Left lobe of liver (tissue), 2 donors: ENCODE measurements at places on chromosomes 16 and 17.

- no peak for DNase-seq
Measured at GRCh38 chr17:27322026-27322425, 28.1 kb downstream of the WSB1 start.

DNA sequence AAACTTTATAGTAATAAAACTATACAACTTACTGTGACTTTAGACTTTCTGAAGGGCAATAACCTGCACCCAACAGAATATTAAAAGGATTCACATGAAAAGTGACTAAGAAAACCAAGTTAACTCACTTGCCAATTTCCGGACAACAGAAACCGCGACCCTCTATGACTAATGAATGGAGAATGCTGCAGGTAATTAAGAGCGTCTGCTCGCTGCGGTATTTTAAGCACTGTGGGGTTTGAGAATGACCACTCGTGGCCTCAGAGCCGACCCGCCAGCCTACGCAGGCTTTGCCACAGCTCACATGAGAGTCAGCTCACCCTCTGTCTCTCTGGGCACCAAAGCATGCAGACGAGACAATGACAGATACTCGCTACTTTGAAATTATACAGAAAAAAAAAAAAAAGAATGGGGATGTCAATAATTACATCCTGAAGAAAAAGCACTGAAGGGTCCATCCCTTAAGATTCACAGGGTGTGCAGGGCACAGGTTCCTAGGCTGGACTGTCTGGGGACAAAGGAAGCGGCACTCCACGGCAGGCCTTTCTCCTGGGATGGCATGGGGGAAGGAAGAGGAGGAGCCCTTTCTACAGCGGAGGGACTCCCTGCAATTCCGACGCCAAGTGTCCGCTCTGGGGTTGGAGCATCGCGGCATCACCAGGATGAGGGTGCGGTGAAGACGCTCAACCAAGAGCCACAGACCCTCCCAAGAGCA, 35.0 kb downstream of the ZCCHC14 start:
- DNase-seq, result no peak

DNA sequence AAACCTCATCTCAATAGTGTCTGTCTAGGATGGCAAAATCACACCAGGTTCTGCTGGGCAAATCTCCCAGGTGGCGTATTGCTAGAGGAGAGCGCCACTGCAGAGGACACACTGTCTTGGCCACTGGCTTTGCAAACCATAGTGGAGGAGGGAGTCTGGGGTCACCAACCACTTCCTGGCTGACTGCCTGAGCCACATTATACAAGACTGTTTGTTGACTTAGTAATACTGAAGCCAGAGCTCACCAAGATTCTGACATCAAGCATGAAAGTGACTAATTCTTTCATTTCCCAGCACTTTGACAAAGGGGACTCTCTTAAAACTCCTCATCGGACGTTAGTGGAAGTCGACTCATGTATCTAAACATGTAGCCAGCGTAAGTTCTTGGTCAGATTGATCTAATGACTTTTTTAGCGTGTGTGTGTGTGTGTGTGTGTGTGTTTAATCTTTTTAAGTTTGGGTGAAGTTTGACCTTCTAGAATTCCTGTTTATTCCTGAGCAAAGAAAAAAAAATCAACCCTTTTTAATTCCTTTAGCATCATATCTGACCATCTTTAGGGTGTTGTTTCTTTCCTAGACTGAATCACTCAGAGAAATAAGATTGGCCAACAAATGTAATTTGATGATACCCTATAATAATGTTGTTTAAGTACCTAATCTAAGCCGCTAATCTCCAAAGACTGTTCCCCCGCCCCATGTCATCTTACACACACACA, 13.7 kb downstream of the PITPNC1 start:
- DNase-seq, result peak; percentile 91

GRCh38 chr16:6493555-6493954, 839.1 kb upstream of the RBFOX1 start:
- no peak for DNase-seq

DNA sequence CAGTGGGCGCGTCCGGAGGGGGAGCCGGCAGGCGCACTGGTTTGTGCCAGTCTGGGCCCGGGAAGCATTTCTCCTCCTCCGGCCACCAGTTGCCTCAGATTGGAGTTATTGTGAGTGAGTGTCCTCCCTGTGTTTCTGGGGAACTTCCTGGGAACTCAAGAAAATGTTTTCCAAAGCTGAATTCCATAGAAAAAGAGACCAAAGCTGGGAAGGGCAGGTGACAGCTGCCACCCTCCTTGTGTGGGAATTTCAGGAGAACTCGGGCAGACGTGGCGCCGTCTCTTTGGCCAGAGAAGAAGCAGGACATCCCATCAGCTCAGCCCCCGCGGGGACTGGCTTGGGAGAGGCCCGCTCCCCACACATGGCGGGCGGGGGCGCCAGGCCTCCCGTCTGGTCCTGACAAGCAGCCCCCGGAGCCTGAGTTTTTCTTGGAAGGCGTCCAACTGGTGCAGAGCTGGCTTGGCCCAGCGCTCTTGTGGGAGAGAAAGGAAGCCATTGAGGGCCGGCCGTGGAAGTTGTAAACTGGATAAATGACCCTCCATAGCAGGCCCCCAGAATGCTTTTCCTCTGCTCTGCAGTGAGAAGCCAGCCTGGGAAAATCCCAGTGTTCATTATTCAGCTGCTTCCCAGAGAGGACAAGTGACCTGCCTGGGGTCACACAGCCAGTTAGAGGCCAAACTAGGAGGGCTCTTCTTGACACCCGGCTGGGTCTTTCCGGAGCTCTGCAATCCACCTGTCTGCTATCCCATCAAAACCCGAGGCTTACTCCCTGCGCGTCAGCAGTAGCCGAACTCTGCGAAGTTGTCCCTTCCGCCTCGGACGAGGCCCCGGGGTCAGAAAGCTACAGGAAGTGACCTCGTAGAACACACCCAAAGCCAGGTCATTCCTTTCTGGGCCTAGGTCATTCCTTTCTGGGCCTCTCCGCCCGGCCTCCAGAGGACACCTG, 39.2 kb upstream of the GSE1 start:
- DNase-seq, result no peak

DNA sequence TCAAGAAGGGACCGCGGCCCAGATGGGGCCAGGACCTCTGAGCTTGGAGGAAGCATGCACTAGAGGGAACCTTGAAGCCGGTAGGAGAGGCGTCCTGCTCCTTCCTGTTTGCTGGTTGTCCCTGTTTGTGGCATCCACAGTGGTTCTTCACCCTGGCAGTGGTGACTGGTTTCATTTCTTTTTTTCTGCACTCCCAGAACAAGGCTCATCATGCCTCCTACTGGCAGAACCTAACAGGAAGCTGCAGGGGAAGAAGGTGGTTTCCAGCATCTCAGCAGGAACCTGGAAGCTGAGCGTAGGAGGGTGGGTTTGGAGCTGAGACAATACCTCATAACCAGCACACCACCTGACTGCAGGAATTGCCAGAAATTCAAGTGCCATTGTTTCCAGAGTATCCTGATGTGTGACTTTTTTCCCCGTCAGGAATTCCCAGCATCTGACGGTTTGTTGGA, 5.8 kb downstream of the TMEM231 start:
- peak; percentile 58 for DNase-seq

GRCh38 chr17:512926-513325, 160.3 kb upstream of the RPH3AL start:
- no peak for DNase-seq

- no peak for DNase-seq
Measured at GRCh38 chr16:47600376-47600775, 139.2 kb downstream of the PHKB start.

- DNase-seq, result no peak
Measured at GRCh38 chr16:85913141-85913601, 14.2 kb downstream of the IRF8 start.

DNA sequence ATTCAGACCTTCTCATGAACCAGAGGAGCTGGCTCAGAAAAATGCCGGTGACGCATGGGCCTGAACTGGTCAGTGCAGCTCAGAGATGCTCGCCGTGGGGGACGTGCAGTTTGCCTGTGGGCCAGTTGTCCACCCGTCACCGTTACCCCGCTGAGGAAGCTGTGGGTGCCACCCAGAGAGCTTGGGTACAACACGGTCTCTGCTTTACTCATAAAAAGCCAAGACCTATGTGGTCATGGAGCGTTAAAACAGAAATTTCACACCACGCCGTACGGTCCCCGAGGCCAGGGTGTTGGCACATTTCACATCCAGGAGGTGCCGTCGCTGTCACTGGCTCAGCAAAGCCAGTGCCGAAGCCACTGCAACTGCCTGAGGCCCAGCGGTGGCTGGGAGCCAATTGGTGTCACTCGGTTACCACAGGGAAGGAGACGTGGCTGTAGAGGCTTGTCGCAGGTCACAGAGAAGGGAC, 120.9 kb downstream of the METRNL start:
- DNase-seq, result no peak

DNA sequence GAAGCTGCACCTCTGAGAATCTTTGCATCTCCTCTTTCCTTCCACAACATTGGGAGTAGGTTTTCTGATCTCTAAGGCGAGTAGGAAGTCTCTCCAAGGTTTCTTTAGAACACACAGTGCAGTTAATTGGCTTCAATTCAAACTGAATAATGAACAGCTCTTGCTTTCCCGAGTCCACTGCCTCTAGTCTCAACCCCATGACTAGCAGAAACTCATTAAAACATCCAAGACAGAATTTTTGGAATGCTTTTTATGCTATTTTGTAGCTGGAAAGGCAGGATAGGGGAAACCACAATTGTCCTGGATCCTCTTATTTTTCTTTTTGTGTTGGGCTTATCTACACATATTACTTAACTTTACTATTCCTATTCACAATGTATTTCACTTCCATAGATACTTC, 206.6 kb downstream of the CDH8 start:
- DNase-seq, result no peak

- no peak for DNase-seq
Measured at GRCh38 chr17:41163828-41164227, 3.3 kb upstream of the KRTAP4-4 start.

DNA sequence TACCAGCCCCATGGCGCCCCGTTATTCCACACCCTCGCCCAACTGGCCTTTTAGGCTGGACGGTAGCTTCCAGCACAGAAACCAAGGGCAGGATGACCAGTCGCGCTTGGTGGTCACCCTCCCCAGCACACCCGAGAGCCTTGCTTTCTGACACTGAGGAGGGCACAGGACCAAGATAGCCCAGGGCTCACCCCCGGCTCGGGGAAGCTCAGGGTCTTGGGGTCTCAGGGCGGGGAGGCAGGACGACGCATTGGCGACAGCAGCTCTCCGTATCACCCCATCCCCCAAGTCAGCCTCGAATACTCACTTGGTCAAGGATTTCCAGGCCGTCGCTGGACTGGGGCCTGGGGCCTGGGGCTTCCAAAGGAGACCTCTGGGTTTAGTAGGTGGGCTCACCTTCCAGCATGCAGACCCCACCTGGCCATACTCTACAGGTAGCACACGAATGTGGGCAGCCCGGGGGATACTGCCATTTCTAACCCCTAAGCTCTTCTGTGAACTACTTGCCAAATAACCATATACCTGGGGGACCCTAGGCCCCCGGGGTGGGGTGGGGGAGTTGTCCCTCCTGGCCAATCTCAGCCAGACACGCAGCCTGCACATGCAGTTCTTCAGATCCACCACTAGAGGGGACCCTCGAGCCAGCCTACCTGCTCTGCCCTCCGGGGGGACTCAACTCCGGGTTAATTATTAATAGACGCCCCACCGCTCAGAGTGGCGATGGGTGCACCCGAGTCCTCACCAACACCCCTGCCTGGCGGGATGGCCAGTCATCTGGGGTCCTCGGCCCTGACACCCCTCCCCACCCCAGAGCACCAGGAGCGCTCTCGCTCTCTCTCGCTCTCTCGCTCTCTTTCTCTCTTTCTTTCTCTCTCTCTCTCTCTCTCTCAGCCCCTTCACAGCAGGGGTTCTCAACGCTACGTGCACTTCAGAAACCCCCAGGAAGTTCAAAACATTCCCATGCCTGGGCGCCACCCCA, 30.0 kb downstream of the TBC1D16 start:
- DNase-seq, result peak; percentile 76

GRCh38 chr17:69540356-69540755, 125.9 kb downstream of the MAP2K6 start:
- no peak for DNase-seq

- DNase-seq, result no peak
Measured at GRCh38 chr17:34161690-34162089, 93.4 kb upstream of the CCL2 start.

GRCh38 chr16:69193855-69194254, 6.9 kb downstream of the SNTB2 start:
- no peak for DNase-seq

- DNase-seq, result no peak
Measured at GRCh38 chr17:68763562-68763961, 162.4 kb upstream of the FAM20A start.

- DNase-seq, result no peak
Measured at GRCh38 chr16:19439483-19439882, 21.8 kb downstream of the TMC5 start.

- DNase-seq, result no peak
Measured at GRCh38 chr17:79939755-79940458, 95.8 kb downstream of the TBC1D16 start.

GRCh38 chr17:4901648-4902344, 1.1 kb downstream of the CHRNE start:
- DNase-seq, result peak; percentile 60

GRCh38 chr17:59423903-59424302, 92.4 kb downstream of the YPEL2 start:
- DNase-seq, result no peak

DNA sequence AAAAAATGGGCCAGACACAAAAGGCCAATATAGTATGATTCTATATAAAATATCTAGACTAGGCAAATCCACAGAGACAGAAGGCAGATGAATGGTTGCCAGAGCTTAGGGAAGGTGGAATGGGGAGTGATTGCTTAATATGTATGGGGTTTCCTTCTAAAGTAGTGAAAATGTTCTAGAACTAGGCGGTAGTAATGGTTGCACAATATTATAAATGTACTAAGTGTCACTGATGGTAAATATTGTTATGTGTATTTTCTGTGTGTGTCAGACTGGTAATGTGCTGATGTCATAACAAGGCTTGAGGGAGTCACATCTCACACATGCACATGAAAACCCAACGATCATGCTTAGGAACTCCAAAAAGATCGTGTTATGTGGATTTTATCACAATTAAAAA, 106.9 kb upstream of the SIAH1 start:
- no peak for DNase-seq

DNA sequence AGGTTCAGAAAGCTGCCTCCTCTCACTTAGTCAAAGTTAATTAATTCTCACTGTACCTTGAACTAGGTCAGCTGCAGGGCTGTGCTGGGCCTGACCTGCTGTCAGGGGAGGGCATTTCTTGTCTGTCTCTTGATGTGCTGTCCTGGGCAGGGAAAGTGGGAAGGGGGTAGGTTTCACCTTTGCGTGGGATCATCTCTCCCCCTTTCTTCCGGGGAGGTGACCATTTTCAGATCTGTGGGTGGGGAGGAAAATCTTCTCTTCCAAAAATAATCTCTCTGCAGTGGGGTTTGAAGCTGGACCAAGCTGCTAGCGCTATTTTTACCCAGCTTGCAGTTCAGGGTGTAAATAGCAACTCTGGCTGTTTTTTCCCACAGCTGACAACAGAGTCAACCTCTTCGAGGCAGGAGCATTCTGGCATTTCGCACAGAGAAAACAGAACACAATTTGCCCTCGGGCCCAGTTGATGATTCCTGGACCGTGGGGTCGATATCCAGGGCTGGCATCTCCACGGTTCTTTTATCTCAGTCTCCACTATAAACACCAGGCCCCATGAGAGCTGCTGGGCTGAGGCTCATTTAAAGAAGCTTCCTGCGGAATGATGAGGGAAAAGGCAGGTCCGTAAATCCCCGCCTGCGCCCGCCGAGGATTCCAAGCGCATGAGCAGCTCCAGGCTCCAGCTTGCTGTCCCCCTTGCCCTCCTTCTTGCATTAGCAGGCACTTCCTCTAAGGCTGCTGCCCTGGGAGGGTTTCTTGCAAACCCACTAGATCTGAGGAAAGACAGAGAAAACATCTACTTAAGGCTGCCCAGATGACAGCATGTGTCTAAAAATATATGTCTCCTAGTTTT, 93.9 kb downstream of the YPEL2 start:
- peak; percentile 76 for DNase-seq

- no peak for DNase-seq
Measured at GRCh38 chr17:76947309-76947708, 79.1 kb downstream of the MGAT5B start.
